ENCODE measurements at places on chromosomes 16 and 17. TPM values are rescaled to one million over a fixed set of nuclear protein-coding genes. Genes with fewer than 3 reads are reported as not detected.

Gene HOXB4
- total RNA-seq = 3.4 TPM

Gene PSMD7
- 46.2 TPM for total RNA-seq

Gene RHBDL1
- total RNA-seq = 1.9 TPM

Gene TCAP
- 0.24 TPM for total RNA-seq

Gene PITPNM3
- 4.8 TPM for total RNA-seq

DNA sequence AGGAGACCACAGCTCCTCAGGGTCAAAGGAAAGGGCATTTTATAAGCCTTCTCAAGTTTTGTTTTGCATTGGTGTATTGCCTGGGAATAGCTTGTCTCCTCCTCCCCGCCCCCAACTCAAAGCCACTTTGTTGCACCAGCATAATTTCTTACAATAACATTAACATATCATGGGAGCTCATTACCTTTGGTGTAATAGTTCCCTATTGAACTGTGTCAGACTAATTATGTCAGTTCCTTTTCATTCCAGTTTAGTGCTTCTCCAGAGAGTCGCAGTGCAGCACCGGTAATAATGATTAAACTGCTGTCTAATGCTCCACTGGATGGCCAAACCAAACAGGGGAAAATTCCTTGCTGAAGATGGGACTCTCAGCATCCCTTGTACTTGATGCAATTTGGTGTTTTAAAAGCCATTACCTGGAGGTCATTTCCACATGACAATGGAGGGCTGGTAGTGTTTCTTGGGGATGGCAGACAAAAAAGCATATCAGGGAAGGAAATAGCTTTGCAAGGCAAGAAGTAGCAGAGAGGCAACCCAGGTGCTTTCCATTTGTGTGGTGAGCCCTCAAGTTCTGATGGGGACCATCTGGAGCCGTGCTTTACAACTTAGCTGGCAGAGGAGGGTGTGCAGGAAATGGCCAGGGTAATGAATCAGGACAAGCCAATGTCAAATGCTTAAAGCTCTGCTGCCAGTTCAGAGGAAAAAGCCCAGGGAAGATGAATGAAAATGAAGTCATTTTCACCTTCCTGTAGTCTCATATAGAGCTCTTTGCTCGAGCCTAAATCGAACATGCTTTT is 91.5 kb upstream of the NLRP1 start:
- no peak for DNase-seq

DNA sequence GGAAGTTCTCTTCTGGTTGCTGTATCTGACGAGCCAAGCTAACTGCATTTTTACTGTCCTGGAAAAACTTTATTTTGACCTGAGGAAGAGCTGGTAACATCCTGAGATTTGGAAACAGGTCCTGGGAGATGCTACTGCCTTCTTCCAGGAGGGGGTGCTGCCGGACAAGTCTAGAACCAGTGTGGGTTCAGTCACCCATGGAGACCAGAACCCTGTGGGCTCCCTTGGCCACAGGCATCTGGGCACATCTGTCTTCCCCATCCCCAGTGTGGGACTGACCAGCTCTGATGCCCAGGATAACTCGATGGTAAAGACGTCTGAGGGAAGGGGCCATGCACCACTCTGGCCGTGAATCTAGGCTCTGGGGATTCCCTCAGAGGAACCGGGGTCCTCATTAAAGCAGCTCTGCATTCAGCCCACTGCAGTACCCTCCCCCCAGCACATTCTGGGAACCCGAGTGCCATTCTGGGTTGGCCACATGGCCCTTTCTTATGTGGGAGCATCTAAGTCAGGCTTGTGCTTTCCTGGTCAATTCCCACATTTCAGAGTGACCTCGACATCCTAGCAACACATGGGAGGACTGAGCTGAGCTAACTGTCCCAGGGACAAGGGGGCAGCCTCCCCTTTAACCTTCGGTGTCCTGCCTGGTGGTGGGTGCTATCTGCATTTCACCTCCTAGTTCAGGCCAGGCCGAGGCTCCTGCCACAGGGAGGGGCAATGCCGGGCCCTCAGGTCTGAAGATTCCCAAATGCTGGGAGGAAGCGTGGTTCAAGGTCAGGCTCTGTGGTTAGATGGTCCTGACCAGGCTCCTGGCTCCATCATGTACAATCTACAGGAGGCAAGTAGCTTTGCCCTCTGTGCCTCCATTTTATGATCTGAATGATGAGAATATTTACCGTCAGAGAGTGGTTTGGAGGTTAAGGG is 6.4 kb downstream of the C16orf86 start:
- DNase-seq = peak; percentile 61

DNA sequence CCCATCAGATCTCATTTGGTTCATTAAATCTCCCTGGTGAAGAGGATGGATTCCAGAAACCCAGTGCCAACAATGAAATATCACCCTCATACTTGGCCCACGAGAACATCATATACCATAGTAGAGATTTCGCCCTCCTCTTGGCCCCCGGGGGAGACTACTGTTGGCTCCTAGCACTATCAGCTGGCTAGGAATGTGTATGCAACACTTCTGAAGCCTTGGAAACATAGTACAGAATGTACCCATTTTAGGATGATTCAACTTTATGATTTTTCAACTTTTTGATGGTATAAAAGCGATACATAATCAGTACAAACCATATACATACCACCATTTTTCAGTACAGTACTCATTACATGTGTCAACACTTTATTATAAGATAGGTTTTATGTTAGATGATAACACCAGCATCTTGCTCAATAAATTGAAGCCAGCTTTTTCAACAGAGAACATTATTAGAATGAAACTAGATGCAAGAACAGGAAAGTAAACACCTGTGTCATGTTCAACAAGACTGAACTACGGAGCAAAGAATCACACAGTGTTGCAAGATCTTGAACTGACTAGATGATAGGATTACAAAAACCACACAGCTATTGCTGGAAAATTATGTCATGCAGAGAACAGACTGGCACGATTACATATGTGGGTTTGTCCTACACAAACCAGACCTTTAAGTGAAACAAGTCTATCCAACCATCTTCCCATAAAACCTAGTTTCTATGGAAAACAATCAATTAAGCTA is 17.2 kb downstream of the RSL1D1 start:
- peak; percentile 50 for DNase-seq

DNA sequence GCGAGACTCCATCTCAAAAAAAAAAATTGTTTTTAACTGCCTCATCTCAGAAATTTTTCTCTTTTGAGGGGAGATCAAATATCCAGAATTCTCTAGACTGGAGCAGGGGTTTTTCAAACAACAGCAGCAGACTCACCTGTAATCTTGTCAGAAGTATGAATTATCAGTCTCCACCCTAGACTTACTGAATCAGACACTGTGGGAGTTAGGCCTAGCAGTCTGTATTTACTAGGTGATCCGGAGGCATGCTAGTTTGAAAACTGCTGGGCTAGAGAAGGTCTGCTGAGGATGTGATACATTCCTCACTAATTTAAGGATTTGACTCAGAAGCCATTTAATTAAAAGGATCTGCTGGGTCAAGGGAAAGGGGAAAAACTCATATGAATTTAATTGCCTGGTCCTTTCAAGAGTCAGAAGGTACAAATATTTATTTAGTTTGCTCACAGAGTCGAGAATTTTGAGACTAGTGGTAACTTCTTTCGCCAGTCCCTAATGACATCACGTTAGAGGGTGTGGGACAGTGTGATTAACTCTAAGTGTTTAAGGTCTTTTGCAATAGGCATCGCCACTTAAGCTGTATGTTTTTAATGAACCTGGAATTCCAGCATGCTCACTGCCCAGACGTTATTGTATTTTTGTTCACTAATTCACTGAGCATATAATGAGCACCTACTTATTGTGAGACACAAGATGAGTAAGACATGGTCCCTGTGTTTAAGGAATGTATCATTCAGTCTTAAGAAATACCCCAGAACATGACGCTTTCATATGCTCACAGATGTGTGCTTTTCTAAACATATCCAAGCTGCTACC is 14.2 kb downstream of the ATP6V0A1 start:
- no peak for DNase-seq

GRCh38 chr17:81428121-81428515 is 32.9 kb downstream of the BAHCC1 start:
- no peak for DNase-seq

- no peak for DNase-seq
These were observed 23.5 kb downstream of the OMG start for GRCh38 chr17:31273516-31273915.

GRCh38 chr16:53775106-53775820 is 71.3 kb downstream of the FTO start:
- DNase-seq = peak; percentile 94

DNA sequence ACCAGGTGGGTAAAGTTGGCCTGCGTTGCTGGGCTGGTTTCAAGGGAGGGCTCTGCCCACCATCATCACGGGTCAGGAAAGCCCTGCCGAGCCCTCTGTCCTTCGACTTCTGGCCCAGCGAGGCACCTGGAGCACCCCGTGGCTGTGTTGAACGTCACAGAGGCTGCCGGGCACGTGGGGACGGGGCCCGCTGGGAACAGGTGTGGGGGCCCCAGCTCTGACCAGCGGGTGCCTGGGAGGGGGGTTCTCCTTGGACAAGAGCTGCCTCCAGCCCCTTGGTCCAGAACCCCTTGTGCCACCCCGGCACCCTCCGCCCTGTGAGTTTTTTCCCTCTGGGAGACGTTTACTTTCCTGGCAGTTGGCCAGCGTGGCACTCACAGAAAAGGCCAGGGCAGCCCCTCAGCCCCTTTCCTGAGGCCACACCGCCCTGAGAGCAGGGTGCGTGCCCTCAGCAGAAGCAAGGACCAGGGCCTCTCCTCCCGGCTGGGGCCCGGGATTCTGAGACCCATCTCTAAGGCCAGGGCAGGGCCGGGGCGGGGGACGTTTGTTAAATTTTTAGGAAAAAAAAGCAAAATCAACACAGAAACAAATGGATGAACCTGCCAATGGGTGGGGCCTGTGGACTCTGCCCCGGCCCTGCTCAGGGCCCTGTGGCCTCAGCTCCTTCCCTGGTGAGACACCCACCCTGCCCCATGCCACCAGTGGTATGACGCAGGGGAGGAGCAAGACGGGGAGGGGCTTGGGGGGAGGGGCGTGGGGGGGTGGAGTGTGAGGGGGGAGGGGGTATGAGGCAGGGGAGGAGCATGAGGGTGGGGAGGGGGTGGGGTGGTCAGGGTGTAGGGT is 31.3 kb upstream of the GNG13 start:
- DNase-seq = no peak

GRCh38 chr17:57453841-57454425 is 197.6 kb downstream of the MSI2 start:
- no peak for DNase-seq

GRCh38 chr16:75238132-75238852 is 13.1 kb downstream of the BCAR1 start:
- DNase-seq = peak; percentile 97

DNA sequence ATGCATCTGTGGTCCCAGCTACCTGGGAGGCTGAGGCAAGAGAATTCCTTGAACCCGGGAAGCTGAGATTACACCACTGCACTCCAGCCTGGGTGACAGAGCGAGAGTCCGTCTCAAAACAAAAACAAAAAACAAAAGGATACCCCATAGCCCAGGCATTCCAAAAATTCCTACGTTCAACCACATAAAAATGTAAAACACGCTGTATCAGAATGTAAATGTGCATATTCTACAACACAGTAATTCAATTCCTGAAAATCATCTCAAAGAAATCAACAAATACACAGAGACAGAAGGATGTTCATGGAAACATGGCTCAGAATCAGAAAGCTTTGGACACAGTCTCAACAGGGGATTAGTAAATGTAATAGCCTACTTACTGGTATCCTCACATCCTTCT is 33.0 kb downstream of the COG7 start:
- DNase-seq = no peak

- DNase-seq = no peak
These were observed 189.9 kb downstream of the NTN1 start for GRCh38 chr17:9211133-9211765.

DNA sequence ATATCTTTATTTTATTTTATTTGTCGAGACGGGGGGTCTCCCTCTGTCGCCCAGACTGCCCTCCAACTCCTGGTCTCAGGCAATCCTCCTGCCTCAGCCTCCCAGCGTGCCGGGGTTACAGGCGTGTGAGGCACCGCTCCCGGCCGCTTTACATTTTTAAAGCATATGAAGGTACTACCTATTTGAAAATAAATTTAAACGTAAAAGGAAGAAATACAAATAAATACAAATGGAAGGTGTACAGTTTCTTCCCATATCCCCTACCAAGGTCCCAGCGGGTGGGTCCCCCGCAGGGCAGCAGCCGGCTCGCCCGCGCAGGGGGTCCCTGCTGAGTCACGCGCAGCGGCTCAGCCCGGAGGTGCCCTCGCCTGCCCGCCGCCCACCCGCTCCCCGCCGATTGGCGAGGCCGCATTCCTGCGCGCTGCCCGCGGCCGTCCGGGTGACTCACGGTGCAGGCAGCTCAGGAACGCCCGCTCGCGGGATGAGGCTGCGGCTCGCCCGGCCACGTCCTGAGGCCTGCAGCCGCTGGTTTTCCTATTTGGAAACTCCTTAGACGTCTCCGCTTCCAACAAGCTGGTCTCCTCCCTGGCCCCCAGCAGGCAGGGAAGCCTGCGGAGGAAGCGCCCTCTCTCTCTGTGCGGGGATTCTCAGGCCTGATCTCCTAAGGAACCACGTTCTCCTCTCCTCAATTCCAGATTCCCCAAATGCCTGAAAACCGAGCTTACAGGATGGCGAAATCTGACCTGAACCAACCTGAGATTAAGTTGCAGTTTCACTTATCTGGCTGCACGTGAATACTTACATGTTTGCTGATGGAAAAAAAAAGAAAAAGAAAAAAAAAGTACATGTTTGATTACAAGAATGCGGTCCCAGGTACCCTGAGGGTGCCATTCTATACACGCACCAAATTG is 54.8 kb upstream of the MAP3K14 start:
- peak; percentile 93 for DNase-seq

- DNase-seq = peak; percentile 85
These were observed 45.8 kb upstream of the GAS7 start for GRCh38 chr17:10243883-10244844.

DNA sequence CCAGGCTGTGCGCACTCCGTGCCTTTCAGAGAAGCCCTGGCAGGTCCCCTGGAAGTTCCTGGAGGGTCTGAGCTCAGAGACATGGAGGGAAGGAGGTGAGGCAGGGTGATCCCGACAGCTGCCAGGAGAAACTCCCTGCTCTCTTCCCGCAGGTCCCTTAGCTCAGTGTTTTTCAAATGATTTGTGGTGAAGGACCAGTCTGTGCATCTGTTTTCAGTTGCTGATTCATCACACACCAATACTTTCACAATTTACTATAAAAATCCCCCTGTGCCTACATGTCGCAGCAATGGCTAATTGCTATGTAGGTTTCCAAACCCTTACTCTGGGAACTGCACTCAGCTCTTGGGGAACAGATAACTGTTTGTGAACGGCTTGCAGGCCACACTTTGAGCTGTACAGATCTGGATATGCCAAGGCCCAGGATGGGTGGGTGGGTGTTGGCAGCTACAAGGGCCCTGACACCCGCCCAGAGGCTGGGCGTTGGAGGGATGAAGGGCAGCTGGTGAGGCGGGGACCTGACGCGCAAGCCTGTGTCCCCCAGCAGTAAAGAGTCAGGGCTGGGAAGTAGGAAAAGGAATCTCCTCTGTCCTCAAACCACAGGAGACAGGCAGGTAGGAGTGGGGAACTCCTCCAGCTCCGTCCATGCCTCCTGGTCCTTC is 20.5 kb upstream of the EMP2 start:
- no peak for DNase-seq

GRCh38 chr17:29168079-29168758 is 12.0 kb downstream of the MYO18A start:
- DNase-seq = peak; percentile 76

DNA sequence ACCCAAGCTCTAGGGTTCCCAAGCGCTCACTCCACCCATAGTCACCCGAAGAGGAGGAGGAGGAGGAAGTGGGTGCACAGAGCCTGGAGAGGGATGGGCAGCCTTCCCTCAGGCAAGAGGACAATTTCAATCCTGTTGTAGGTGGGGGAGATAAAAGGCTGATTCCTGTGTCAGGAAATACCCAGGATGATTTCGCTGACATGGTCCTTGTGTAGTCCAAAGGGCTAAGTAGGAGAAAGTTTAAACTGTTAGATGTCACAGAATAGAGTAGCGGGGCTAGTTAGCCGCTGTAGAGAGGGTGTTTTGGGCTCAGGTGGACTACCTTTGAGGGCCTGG is 1.3 kb upstream of the EXOC7 start:
- no peak for DNase-seq
